Activated T-helper 17 cell treated with anti-CD3 and anti-CD28 coated beads, Interleukin-2, amount 50 U/mL, for 72 hours (primary cell): ENCODE measurements at places on chromosomes 5 and 9. TPM values are rescaled to one million over a fixed set of nuclear protein-coding genes. Genes with fewer than 3 reads are reported as not detected.

RNF183 gene
- total RNA-seq: 1.9 TPM

RFX3 gene
- total RNA-seq: 8.7 TPM

HK3 gene
- 0.76 TPM for total RNA-seq

PDCD1LG2 gene
- total RNA-seq: 1.5 TPM

DNA sequence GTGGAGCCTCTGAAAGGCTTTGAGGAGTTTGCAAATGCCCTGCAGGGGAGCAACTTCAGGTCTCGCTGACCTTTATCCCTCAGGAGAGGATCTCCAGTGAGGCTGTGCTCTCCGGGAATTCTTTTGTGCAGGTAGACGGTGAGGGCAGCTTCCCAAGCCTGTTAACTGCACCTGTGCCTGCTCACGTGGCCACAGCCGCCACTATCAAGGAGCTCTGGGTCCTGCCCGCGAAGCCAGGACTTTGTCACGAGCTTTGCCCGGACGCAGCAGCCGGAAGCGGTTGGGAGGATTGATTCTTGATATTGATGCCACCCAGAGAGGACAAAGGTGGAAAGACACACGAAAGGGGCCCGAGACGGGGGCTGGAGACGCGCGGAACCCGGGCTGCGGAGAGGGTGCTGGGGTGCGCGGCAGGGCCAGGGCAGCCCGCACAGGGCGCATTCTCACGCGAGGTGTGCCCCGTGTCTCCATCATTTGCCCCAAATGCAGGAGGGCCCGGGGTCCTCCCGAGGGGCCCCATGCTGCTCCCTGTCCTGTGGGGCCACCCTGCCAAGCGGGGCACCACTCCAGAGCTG lies 18.2 kb downstream of the SLC9A3 start:
- no peak for ATAC-seq

- no peak for ATAC-seq
These were observed 288.1 kb upstream of the EFNA5 start for GRCh38 chr5:107958861-107959260.

GRCh38 chr5:74575741-74576538 lies 64.6 kb downstream of the ENC1 start:
- ATAC-seq: peak; percentile 64

GRCh38 chr5:149014571-149015031 lies 48.3 kb downstream of the SH3TC2 start:
- ATAC-seq: no peak

- ATAC-seq: no peak
These were observed 18.6 kb upstream of the ZNF366 start for GRCh38 chr5:72525816-72526215.

DNA sequence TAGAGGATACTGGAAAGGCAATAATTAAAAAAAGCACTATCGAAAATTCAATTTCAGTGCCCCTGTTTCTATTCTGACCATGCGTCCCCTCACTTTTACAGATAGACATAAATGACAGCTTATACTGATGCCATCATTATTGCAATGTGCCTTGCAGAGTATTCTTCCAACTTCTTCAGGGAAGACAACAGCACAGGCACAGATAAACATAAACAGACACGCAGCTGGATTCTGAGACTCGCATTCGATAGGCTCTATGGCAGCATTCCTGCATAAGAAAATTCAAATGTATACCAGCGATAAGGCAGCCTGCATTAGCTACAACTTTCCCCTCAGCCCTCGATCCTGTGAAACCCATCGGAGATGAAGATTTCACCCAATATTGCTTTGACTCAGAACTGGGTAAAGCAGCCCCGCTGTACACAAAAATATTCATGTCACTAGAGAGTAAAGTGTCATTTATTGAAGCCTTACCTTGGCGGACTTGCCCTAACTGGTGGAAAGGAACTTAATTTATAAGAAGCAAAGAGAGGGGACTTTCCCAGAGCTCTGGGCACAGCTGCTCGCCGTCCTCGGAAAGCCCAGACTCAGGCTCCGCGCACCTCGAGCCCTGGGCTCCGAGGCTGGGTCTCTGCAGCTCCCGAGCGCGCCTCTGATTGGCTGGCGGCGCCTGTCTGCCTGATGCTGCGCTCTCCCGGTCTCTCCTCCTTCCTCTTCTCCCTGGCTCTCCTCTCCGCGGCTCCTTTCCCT lies at the start of gene CDH18:
Gene CDH18, minus strand, starts transcription at position 589 of the 750 bp plus-strand sequence. CDS start 149,214 bp downstream, outside the sequence.
- no peak for ATAC-seq

- ATAC-seq: no peak
These were observed 1051.5 kb upstream of the C9orf72 start for GRCh38 chr9:28624771-28625170.

DNA sequence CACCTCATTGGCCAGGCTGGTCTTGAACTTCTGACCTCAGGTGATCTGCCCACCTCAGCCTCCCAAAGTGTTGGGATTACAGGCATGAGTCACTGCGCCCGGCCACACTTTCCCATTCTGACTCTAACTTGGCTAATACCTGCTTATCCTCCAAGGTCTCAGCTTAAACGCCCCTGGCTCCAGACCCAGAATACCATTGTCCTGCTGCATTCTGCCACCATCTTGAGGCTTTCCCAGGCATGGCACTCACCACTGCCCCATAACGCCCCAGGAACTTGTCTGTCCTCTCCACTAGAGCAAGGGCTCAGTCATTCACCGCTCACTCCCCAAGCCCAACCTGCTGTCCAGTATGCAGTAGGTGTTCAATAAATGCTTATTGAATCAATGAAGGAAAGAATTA lies 39.8 kb downstream of the CAMK2A start:
- ATAC-seq: no peak

DNA sequence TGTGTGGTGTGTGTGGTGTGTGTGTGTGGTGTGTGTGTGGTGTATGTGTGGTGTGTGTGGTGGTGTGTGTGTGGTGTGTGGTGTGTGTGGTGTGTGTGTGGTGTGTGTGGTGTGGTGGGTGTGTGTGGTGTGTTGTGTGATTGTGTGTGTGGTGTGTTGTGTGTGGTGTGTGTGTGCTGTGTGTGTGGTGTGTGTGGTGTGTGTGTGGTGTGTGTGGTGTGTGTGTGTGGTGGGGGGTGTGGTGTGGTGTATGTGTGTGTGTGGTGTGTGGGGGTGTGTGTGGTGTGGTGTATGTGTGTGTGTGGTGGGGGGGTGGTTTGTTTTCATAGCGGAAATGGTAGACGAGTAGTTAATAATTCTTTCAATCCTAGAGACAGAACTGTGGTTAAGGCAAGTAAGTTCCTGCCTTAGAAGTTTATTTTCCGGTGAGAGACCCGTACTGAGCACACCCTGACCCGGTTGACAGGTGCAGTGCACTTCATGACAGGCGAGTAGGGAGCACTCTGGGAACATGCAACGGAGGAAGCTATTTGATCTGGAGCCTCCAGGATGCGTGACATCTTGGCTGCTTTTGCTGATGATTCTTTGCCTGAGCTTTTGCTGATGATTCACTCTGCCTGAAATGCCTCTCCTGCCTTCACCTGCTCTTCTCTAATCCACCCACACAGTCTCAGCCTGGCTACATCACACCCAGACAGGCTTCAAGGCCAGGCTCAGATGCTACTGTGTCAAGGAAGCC lies 21.7 kb upstream of the FAT2 start:
- peak; percentile 90 for ATAC-seq
